ENCODE measurements at places on chromosomes 2 and 18.
A peak's percentile ranks its signal among the peaks of the same experiment; 100 is the strongest.

DNA sequence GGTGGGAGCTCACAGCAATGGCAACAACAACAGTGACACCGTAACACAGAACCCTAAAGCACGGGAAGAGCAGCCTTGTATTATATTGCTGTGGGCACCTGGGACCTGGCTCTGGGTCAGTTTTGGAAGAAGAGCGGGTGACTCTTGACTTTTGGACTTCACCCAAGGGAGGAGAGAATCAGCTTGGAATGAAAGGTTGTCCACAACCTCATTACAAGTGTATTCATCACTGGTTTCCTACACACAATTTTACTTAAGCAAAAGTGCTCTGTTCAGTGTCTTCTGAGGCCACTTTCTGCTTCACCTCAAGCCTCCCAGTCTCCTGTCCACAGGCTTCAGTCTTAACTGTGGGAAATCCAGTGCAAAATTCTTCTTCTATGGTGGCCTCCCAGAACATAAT lies 263.8 kb downstream of the KCNE4 start:
- H3K27ac ChIP-seq = no peak overlapping the region
- H3K4me3 ChIP-seq = no peak overlapping the region
- no peak for DNase-seq
- no peaks in the 10 kb centered on the region for H3K4me1 ChIP-seq

- H3K4me3 ChIP-seq = no peak overlapping the region
- H3K36me3 ChIP-seq = no peaks in the 10 kb centered on the region
- H3K4me1 ChIP-seq = no peaks in the 10 kb centered on the region
Measured at GRCh38 chr2:100893392-100894104, 73.6 kb downstream of the NPAS2 start.

GRCh38 chr18:24090876-24091275 lies 48.0 kb upstream of the CABYR start:
- no peaks in the 10 kb centered on the region for H3K4me1 ChIP-seq
- H3K36me3 ChIP-seq = peaks cover 27% of the 10 kb centered on the region
- H3K27me3 ChIP-seq = no peaks in the 10 kb centered on the region
- DNase-seq = no peak

DNA sequence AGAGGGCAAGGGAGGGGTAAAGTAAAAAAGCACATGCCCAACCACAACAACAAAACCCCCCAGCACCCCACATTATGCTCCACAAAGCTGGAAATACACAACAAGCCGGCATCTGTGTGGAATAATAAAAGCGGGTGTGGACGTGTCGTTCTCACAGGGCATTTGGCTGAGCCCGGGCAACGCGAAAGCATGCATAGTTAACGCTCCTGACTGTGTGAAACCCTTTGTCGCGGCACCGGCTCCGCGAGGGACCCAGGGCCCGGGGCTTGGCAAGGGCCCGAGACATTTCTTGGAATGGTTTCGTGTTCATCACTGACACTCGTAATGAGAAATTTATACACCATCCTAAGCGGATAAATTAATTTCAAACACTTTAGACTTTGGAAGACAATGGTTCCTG lies 165.6 kb downstream of the INHBB start:
- DNase-seq = no peak
- no peaks in the 10 kb centered on the region for H3K27me3 ChIP-seq
- H3K27ac ChIP-seq = no peak overlapping the region
- no peak overlapping the region for H3K4me3 ChIP-seq

- H3K4me1 ChIP-seq = no peaks in the 10 kb centered on the region
- peak; percentile 58 for DNase-seq
- no peaks in the 10 kb centered on the region for H3K27me3 ChIP-seq
- H3K36me3 ChIP-seq = no peaks in the 10 kb centered on the region
Measured at GRCh38 chr2:160474319-160474645, 19.3 kb downstream of the RBMS1 start.

DNA sequence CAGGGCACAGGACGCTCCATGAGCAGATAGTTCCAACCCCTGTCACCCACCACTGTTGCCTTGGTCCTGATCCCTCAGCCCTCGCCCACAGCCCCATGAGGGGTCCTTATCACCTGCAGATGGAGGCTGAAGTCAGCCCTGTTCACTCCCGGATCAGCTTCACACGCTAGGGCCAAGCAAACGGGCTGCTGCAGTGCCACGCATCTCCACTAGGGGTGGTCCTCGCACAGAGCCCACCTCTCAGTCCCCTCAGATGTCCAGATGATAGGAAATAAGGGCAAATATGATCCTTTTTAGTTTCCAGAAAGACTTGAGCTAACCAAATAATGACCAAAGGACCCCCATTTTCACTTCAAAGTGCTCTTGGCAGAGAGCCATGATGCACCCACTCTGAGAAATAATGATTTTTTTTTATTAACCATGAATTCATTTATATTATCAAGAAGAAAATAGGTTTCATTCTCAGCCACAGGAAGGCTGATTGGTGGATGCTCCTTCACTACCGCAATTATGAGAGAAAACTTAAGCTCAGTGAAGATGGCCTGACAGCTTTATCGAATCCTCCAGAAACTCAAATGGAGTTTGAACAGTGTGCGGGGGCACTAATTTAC lies 71.9 kb upstream of the KLHL29 start:
- H3K4me1 ChIP-seq = no peaks in the 10 kb centered on the region
- no peak overlapping the region for H3K27ac ChIP-seq
- no peak overlapping the region for H3K4me3 ChIP-seq
- H3K36me3 ChIP-seq = no peaks in the 10 kb centered on the region
- no peak for DNase-seq

GRCh38 chr2:152462120-152462519 lies 127.1 kb downstream of the FMNL2 start:
- H3K4me1 ChIP-seq = no peaks in the 10 kb centered on the region
- no peak for DNase-seq
- no peaks in the 10 kb centered on the region for H3K27me3 ChIP-seq
- H3K4me3 ChIP-seq = no peak overlapping the region

GRCh38 chr2:9842487-9843228 lies 616 bp upstream of the TAF1B start:
- H3K27me3 ChIP-seq = no peaks in the 10 kb centered on the region
- H3K4me3 ChIP-seq = peak overlapping the region; percentile 78
- no peak for DNase-seq
- peaks cover 13% of the 10 kb centered on the region for H3K4me1 ChIP-seq
- peaks cover 16% of the 10 kb centered on the region for H3K36me3 ChIP-seq

DNA sequence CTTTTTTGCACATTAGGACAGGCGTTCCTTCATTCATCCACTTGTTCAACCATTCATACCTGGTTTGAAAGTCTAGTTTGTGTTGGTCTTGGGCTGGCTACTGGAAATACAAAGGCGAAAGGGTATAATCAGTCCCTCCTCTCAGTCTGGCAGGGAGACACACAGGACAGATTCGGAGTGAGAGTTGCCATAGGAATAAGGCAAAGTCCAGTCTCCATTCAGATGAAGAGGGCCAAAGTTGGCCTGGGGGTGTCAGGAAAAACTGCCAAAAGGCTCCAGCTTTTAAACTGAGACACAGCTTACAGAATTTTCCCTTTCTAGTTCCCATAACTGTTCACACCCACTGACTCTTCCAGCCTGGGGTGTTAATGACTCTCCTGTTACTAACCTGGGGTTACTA lies 96.3 kb upstream of the AQP4 start:
- DNase-seq = no peak
- no peaks in the 10 kb centered on the region for H3K36me3 ChIP-seq
- no peaks in the 10 kb centered on the region for H3K27me3 ChIP-seq
- no peaks in the 10 kb centered on the region for H3K4me1 ChIP-seq
- H3K27ac ChIP-seq = no peak overlapping the region

DNA sequence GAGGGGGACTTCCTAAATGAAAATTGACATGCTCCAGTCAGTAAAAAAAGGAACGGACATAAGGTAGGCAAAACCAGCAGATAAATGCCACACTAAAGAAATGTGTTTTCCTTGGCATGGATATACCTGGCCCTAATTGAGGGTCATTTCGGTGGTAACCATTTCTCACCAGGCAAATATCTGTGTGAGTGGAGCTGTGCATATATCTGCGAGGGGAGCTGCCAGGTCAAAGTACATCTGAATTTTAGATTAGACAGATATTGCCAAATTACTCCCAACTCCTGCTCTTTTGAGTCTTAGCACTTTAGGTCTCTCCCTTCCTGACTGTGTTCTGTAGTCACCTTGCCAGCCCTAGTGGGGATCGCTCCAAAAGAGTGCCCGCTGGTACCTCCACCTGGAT lies 204.2 kb downstream of the SH3BP4 start:
- no peak overlapping the region for H3K27ac ChIP-seq
- DNase-seq = no peak
- no peaks in the 10 kb centered on the region for H3K36me3 ChIP-seq

GRCh38 chr2:8329660-8330622 lies 351.9 kb upstream of the ID2 start:
- H3K27me3 ChIP-seq = no peaks in the 10 kb centered on the region
- H3K4me1 ChIP-seq = peaks cover 87% of the 10 kb centered on the region
- no peak overlapping the region for H3K4me3 ChIP-seq
- H3K27ac ChIP-seq = peak overlapping the region; percentile 40
- no peaks in the 10 kb centered on the region for H3K36me3 ChIP-seq

- no peak overlapping the region for H3K4me3 ChIP-seq
- H3K27ac ChIP-seq = no peak overlapping the region
- no peaks in the 10 kb centered on the region for H3K4me1 ChIP-seq
Measured at GRCh38 chr18:60100778-60101177, 201.0 kb downstream of the PMAIP1 start.

GRCh38 chr2:236295481-236295880 lies 31.3 kb upstream of the ASB18 start:
- H3K27ac ChIP-seq = no peak overlapping the region
- H3K36me3 ChIP-seq = no peaks in the 10 kb centered on the region
- no peak overlapping the region for H3K4me3 ChIP-seq
- no peak for DNase-seq
- no peaks in the 10 kb centered on the region for H3K27me3 ChIP-seq

- H3K27me3 ChIP-seq = no peaks in the 10 kb centered on the region
- H3K27ac ChIP-seq = peak overlapping the region; percentile 83
- peaks cover 12% of the 10 kb centered on the region for H3K4me1 ChIP-seq
Measured at GRCh38 chr2:190320696-190321095, 1.1 kb upstream of the HIBCH start.

DNA sequence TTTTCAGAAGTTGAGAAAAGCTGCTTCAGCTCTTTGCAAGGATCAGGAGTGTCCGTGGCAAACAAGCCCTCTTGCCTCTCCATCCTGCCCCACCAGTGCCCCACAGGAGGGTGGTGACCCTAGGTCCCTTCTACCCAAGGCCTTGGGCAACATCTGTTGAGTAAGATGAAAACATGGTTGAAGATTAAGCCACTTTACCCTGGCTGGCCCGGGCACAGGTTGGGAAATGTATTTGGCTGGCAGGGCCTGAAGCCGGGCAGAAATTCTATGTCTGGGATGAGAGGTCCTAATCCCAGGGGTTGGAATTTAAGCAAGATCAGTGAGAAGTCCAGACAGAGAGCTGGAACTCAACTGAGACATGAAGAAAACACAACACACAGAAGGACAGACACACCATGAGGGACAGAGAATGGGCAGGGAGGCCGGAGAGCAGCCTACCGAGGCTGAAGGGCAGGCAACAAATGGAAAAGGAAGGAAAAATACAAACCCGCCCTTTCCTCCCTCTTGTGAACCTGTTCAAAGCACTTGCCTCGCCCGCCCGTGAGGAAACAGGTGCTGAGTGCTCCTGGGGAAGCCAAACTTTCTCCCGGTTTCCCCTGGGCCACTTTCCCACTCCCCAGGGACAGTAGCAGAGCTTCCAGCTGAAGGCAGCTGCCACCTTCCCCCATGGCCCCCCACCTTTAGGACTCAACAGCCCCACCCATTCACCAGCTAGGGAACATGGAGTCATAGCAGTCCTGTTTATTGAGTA lies 86.1 kb downstream of the TNS1 start:
- no peak overlapping the region for H3K4me3 ChIP-seq
- no peaks in the 10 kb centered on the region for H3K27me3 ChIP-seq
- H3K36me3 ChIP-seq = no peaks in the 10 kb centered on the region
- H3K4me1 ChIP-seq = no peaks in the 10 kb centered on the region
- no peak for DNase-seq
- no peak overlapping the region for H3K27ac ChIP-seq

GRCh38 chr2:205030695-205031094 lies 485.4 kb downstream of the PARD3B start:
- H3K36me3 ChIP-seq = no peaks in the 10 kb centered on the region
- no peak for DNase-seq
- no peak overlapping the region for H3K4me3 ChIP-seq
- no peaks in the 10 kb centered on the region for H3K27me3 ChIP-seq

DNA sequence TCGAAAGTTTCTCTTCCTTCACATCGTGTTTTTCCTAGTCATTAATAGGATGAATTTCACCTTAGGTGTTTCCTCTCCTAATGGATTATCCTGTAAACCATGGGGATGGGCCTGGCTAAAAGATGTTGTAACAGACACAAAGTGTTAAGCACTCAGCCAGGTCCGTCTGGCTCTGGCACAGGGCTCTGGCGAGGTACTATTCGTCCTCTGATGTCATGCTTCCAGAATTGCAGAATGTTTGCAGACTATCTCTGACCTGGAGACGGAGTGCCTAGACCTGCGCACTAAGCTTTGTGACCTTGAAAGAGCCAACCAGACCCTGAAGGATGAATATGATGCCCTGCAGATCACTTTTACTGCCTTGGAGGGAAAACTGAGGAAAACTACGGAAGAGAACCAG lies 13.2 kb downstream of the ATG16L1 start:
- peaks cover 70% of the 10 kb centered on the region for H3K36me3 ChIP-seq
- no peak overlapping the region for H3K27ac ChIP-seq
- no peak for DNase-seq
- H3K4me1 ChIP-seq = peaks cover 53% of the 10 kb centered on the region
- no peak overlapping the region for H3K4me3 ChIP-seq
- H3K27me3 ChIP-seq = no peaks in the 10 kb centered on the region

DNA sequence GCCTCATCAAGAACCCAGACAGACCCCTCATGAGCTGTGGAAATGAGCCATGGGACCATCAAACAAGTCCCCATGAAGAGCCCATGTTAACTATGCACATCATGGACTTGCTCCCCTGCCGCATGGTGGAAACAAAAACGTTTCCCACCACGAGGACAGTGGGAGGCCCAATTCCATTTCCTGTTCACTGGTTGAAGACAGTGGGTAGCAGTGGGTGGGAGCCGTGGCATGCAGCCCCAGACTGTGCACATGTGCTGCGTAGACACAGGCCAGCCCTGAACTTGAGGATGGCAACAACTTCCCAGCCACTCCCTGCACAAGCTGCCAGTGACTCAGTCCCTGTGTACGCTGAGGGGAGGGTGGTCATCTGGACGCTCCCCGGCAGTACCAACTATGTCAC lies 108.4 kb upstream of the LMAN1 start:
- H3K27ac ChIP-seq = no peak overlapping the region
- H3K27me3 ChIP-seq = no peaks in the 10 kb centered on the region
- DNase-seq = no peak
- no peak overlapping the region for H3K4me3 ChIP-seq
- H3K36me3 ChIP-seq = no peaks in the 10 kb centered on the region

- H3K27me3 ChIP-seq = no peaks in the 10 kb centered on the region
- H3K27ac ChIP-seq = no peak overlapping the region
- peaks cover 18% of the 10 kb centered on the region for H3K36me3 ChIP-seq
- H3K4me3 ChIP-seq = no peak overlapping the region
- H3K4me1 ChIP-seq = peaks cover 4% of the 10 kb centered on the region
- no peak for DNase-seq
Measured at GRCh38 chr2:190215620-190216019, 104.0 kb downstream of the HIBCH start.

GRCh38 chr2:223019987-223020717 lies 31.8 kb upstream of the KCNE4 start:
- H3K4me3 ChIP-seq = no peak overlapping the region
- no peaks in the 10 kb centered on the region for H3K36me3 ChIP-seq
- no peak for DNase-seq
- H3K27ac ChIP-seq = no peak overlapping the region
- H3K4me1 ChIP-seq = no peaks in the 10 kb centered on the region
- H3K27me3 ChIP-seq = no peaks in the 10 kb centered on the region

GRCh38 chr2:12176623-12177454 lies 430.4 kb downstream of the LPIN1 start:
- no peaks in the 10 kb centered on the region for H3K36me3 ChIP-seq
- H3K27ac ChIP-seq = no peak overlapping the region

Data from natural killer cell (primary cell).